Suprapubic skin (tissue), 4 donors: ENCODE measurements at places on chromosomes 5 and 9. TPM values are rescaled to one million over a fixed set of nuclear protein-coding genes. Genes with fewer than 3 reads are reported as not detected.

Gene SPATA31D3
- not detected for total RNA-seq

Gene GBGT1
- total RNA-seq = 8.6 TPM

Gene RELL2
- 4.1 TPM for total RNA-seq

Gene WDR38
- total RNA-seq = not detected

Gene SFXN1
- 34.1 TPM for total RNA-seq

Gene CARTPT
- total RNA-seq = not detected
